Iris pigment epithelial cell (primary cell): ENCODE measurements at places on chromosomes 1 and 21.

DNA sequence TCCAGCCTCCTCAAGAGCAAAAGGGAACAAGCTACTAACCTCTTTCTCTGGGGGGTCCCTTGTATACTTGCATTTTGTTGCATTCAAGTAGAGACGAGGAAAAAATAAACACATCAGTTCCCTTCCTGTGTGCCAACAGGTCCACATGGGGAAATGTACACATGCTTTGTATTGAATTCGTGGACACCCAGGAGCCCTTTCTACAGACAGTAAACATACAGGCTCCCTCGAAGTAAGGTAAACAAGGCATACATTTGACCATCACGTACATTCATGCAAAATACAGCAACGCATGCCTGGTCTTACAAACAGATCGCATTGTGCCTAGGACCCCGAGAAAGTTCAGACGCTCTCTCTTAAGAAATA lies 1.1 kb downstream of the KCND3 start:
- DNase-seq: no peak

- DNase-seq: no peak
These were observed 97.4 kb downstream of the MRPL39 start for GRCh38 chr21:25509862-25510261.

- DNase-seq: no peak
These were observed 8.8 kb downstream of the UBL4B start for GRCh38 chr1:110120960-110121561.

DNA sequence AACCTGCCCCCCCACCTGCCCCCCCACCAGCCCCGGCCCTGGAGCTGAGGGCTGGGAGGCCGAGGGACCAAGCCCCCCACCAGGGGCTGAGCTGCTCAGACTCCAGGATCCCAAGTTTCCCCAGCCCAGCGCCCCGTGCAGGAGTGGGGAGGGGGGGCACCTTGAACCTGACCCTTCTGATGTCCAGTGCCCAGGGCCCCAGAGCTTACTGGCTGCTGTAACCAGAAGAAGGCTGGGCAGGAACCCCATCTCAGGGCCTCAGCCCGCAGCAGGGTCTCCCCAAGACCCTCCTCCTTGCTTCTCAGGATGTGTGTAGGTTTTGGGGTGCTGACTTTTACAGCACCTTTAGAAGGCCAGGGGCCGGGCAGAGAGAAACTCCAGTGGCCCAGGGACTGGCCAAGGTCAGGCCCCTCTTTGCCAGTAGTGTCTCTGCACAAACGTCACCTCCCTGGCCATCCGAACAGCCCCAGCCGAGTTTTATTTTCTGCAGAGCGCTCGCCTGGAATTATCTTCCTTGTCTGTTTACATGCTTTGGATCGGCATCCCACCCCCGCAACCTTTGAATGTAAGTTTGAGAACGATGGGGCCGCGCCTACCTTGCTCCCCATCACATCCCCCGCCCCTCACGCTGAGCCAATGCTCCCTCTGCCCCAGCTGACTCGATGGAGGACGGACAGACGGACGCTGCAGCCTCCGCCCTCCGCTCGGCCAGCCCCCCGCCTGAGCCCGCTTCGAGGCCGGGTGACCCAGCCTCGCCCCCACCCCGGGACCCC lies 70.1 kb upstream of the CASZ1 start:
- peak; percentile 49 for DNase-seq

GRCh38 chr1:81387446-81387845 lies 413.3 kb upstream of the ADGRL2 start:
- DNase-seq: no peak

DNA sequence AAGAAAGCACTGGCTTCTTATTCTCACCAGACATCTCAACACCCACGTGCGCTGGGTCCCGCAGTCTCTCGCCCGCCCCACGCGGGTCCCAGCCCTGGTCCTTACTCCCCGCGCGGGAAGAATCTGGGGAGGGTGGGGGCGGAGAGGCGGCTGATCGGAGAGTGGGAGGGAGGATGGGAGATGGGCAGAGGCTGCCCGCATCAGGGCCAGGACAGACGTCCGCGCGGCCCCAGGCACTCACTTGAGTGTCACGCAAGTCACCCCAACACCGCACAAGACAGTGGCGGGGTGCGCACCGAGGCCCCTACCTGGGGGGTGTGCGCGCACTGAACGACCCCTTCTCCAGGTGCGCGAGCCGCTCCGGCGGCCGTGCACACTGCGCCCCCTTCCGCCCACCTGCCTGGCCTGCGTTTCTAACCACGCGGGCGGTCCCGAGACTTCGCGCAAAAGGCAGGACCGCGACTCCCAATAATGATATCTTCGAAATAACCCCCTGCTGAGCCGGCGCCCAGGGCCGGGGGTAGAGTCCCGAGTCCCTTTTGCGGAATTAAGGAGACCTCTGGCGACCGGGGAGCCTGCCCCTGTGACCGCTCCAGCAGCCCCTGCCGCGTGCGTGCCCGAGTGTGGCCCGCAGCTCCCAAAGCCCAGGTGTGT lies 6.0 kb upstream of the SIM2 start:
- no peak for DNase-seq

DNA sequence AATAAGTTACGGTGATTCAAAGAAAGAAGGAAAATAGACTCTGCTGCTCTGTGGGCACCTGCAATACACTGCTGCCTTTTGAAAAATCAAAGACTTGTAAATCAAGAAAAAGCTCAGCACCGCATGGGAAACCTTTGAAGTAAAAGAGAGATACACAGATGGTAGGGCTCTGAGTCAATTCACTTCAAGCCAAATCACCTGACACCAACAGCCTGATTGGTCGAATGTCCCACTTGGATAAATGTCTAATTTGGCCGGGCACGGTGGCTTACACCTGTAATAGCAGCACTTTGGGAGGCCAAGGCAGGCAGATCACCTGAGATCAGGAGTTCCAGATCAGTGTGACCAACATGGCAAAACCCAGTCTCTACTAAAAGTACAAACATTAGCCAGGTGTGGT lies 19.2 kb upstream of the RCAN3 start:
- DNase-seq: no peak

- peak; percentile 35 for DNase-seq
These were observed 77.9 kb downstream of the PSMG1 start for GRCh38 chr21:39105341-39105765.

GRCh38 chr21:21165063-21165645 lies 166.9 kb downstream of the NCAM2 start:
- peak; percentile 94 for DNase-seq

- DNase-seq: no peak
These were observed 18.2 kb downstream of the GPR88 start for GRCh38 chr1:100556181-100556580.

- peak; percentile 71 for DNase-seq
These were observed 2.2 kb upstream of the FRRS1 start for GRCh38 chr1:99768524-99769245.

- no peak for DNase-seq
These were observed 64.9 kb downstream of the PCNT start for GRCh38 chr21:46388896-46389295.

GRCh38 chr1:164932580-164932979 lies 373.6 kb downstream of the PBX1 start:
- no peak for DNase-seq

DNA sequence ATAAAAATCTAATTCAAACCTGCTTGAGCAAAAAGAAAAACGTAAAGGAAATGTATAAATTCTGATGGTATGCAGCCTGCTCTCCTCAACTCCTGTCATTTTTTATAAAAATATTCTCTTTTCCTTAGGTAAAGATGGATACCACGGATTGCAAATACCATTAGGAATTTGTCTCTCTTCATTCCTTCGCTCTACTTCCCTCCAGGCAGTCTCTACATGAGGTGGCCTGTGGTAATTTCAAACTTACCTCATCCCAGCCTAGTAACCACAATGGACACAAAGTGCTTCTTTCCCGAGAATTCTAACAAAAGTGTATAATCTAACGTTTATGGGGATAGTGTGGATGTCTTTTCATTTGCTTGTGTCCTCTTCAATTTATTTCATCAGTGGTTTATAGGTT lies 239.5 kb upstream of the LRRC7 start:
- no peak for DNase-seq

DNA sequence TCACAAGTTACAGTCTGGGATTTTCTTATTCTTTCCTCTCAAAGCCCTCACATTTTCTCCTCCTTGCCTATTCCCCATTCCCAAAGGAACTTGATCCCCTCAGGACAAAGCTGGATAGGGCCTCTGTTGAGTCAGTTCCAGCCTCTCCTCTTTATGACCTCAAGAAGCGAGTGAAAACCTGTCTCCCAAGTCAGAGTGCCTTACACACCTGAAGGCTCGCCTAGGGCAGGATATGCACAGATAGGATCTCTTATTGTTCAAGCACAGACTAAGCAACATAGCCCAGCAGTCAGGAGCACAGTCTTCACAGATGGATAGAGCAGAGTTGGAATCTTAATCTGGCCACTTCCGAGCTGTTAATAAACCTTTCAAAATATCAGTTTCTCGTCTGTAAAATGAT lies 60.8 kb upstream of the PRRC2C start:
- DNase-seq: no peak

DNA sequence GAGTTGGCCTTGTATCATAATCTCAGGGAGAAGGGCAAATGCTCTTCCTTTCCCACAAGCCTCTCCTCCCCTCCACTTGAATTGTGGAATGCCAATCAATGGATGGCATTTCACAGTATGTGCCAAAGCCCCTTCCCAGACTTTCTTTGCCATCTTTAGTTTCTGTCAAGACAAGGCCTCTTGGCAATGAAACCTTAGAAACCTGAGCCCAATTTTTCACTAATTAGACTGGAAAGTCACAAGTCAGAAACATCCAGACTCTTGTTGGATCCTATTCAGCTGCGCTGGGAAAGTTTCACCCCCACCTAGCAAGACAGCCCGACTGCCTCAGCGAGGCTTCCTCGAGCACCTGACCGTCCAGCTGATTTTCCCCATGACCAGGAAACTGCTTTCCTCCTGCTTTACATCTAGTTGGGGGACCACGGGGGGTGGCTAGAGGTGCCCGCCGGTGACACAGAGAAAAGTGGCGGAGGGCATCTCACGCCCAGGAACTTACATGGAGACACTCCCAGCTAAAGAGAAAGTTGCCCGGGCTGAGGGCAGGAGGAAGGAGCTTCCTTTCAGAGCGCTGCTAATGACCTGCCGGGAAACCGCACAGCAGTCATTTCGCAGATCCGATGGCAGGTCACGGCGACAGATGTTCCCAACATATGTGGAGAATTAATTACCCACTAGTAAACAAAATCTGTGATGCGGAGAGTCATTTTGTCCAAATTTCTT lies 302.6 kb upstream of the RRP15 start:
- no peak for DNase-seq

DNA sequence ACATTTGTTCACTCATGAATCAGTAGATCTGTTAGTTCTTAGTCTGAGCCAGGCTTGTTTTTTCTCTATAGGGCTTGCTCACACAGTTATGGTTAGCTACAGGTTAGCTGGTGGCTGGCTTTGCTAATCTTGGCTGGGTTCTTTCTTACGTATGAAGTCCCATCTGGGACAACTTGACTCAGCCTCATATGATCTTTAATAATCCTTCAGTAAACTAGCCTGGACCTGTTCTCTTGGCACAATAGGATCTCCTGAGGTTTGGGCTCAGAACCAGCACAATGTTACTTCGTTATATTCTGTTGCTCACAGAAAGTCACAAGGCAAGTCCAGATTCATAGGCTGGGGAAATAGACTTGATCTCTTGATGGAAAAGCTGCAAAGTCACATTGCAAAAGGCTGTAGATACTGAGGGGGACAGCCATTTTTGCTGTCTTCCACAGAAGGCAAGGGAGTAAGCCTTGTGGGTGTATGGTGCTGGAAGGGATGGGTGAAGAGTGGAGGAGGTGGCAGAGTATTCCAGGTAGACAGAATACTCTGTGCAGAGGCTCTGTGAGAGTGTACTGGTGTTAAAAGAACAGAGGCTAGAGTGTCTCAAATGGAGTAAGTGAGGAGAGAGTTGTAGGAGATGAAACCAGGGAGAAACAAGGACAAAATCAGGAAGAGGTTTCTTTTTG lies 24.4 kb downstream of the EFCAB7 start:
- DNase-seq: peak; percentile 82

- DNase-seq: peak; percentile 98
These were observed 213.4 kb downstream of the APP start for GRCh38 chr21:25956993-25957714.

- no peak for DNase-seq
These were observed 75.5 kb upstream of the MACF1 start for GRCh38 chr1:39128959-39129358.

GRCh38 chr1:18651713-18652112 lies 21.1 kb downstream of the PAX7 start:
- DNase-seq: no peak

- DNase-seq: no peak
These were observed 766.4 kb upstream of the ADGRL2 start for GRCh38 chr1:81034291-81034690.

- peak; percentile 11 for DNase-seq
These were observed 40.5 kb downstream of the URB2 start for GRCh38 chr1:229666585-229666984.

- DNase-seq: no peak
These were observed 41.8 kb downstream of the XCL1 start for GRCh38 chr1:168617974-168618750.

DNA sequence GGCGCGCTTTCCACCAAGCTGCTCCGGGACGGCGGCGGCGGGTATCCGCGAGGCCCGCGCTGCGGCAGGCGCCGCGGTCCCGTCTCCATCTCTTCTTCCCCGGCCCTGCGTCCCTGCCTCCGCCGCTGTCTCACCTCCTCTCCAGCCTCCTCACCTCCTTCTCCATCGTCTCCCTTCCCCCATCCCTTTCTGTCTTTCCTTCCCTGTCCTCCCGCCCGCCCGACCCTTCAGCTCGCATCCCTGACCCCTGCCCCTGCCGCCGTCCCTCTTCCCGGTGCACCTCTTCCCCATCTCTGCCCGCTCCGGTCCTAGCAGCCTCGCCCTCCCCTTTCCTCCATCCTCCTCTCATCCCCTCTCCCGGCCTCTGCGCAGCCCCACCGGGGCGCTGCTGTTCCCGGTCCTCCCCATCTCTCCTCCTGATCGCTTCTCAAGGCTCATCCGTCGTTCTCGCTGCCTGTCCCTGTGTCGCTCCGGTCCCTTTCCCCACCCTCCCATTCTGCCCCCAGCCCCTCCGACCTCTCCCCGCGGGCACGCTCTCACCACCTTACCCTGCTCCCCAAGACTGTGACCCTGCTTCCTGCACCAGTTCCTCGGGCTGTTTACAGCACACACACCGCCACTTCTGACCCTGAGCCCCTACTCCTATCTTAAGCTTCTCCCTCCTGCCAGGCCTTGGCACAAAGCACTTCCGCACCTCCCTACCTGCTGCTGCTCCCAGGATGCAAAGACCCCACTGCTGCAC lies 760 bp upstream of the NPHP4 start:
- no peak for DNase-seq

DNA sequence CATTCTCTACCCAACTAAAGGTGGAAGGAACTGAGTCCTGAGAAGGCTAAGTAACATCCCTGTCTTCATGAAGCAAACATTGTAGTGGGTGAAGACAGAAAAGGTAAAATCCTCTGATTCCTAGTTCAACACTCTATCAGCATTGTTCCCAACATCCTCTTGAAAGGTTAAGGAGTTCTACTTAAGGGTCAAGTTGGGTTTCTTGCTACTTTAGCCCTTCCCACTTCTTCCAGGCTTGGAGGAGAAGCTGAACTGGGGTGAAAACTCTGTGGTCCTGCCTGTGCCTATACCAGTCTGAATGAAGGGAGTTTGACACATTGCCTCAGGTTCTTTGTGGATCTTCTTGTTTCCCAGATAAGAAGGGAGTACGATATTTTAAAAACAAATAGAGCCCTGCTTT lies 54.1 kb downstream of the ATP2B4 start:
- DNase-seq: no peak
